H9 (cell line): ENCODE measurements at places on chromosomes 7 and 10. TPM values are rescaled to one million over a fixed set of nuclear protein-coding genes. Genes with fewer than 3 reads are reported as not detected.
A peak's percentile ranks its signal among the peaks of the same experiment; 100 is the strongest.

GRCh38 chr7:37592366-37592765 is 91.2 kb upstream of the GPR141 start:
- no peak for DNase-seq

GRCh38 chr7:31104361-31105255 is 52.5 kb downstream of the ADCYAP1R1 start:
- peak; percentile 10 for DNase-seq

Gene GUSB
- 62.0 and 63.4 TPM in 2 replicates for total RNA-seq

DNA sequence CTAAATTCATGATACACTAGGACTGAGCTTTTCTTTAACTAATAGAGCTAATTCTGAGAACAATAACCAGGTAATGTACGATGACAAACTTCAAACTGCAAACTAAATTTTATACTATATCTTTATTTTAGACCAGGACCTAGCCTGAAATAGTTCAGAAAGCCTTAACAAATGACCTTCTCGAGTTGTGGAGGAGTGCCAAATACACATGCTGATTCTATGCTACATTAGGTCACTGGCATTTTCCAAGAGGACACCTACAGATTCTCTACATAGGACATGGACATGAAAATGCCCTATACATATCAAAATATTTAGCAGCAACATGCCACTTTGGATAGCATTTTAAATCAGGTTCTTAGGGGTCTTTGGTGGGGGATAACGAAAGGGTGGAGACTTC is 44.0 kb upstream of the LRRTM3 start:
- DNase-seq: no peak

DNA sequence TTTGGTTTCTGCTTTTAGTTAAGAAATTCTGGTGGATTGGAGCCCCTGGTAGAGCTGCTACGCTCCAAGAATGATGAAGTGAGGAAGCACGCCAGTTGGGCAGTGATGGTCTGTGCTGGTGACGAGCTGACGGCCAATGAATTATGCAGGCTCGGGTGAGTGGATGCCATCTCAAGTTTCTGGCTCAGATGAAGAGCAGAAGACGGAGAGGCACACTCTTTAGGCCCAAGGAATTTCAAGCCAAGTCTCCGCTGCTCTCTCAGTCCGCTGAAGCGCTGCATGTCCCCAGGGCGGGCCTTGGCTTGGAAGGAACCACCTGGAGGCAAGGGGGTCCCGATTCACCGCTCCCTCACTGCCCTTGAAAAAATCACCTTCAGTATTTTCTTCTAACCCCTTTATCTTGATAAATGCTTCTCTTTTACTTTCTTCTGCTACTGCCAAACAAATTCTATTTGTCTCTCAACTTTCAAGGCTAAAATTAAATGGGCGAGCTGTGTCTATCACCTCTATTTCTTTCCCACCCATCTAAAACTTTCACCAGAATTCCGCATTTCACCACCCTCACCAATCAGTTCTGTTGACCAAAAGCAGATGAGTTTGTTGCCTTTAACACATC is 74.2 kb downstream of the ARMC3 start:
- peak; percentile 61 for DNase-seq

- DNase-seq: no peak
These were observed 144.7 kb downstream of the PFKFB3 start for GRCh38 chr10:6347391-6347951.

- DNase-seq: no peak
These were observed 643.3 kb upstream of the SORCS1 start for GRCh38 chr10:107807836-107808235.

DNA sequence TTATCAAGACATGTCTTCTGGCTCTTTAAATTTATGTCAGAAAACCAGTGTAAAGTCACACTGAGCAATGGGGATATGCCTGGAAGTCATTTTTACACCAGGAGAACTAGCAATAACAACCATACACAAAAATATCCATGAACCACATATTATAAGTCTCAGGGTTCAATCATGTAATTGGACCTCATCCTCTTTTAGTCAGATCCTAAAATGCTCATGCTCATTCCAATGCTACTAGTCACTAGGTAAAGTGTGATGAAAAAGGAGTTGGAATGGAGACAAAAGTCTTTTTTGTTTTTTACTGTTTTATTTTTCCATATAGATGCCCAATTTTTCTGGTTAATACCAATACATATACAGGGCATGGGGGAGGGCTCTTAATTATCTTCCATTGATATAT is 306.1 kb downstream of the DGKB start:
- no peak for DNase-seq

DNA sequence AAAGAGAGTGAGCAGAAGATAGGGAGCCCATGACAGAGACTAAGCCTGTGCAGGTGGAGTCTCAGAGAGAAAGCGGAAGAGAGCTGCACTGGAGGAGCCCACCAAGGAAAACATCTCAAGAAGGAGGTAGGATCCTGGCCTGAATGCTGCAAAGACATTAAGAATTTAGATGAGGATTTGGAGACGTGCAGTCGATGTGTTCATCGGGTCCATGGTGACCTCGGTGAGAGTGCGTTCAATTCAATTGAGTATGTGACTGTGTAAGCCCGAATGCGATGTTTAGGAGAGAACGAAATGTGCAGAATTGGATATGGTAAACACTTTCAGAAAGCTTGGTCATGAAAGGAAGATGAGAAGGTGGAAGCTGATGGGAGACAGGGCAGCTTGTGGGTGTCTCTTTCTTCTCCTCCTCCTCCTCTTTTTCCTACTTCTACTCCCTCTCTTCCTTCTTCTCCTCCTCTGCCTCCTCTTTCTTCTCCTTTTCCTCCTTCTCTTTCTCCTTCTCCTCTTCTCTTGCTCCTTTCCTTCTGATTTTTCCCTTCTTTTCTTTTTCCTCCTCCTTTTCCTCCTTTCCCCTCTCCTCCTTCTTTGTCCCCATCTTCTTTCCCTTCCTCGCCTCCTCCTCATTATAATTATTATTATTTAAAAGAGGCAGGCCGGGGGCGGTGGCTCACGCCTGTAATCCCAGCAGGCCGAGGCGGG is 276.0 kb downstream of the RPS24 start:
- no peak for DNase-seq

GRCh38 chr10:12397941-12398340 is 48.6 kb downstream of the CAMK1D start:
- no peak for DNase-seq

DNA sequence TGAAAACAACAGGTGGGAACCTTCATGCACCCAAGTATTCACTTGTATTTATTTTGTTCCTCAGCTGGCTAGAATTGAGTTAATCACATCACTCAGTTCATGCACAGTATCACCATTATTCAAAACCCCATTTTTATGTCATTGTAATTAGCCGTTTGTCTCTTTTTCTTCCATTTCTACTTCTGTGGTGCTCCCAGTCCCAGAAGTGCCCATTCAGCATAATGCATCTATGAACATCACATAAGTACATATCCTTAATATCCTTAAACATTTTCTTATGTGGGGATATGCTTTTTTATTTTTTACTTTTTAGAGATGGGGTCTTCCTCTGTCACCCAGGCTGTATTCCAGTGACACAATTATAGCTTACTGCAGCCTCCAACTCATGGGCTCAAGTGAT is 510.9 kb upstream of the MGMT start:
- no peak for DNase-seq

- DNase-seq: no peak
These were observed 1.0 kb upstream of the LRRTM3 start for GRCh38 chr10:66924674-66925345.

DNA sequence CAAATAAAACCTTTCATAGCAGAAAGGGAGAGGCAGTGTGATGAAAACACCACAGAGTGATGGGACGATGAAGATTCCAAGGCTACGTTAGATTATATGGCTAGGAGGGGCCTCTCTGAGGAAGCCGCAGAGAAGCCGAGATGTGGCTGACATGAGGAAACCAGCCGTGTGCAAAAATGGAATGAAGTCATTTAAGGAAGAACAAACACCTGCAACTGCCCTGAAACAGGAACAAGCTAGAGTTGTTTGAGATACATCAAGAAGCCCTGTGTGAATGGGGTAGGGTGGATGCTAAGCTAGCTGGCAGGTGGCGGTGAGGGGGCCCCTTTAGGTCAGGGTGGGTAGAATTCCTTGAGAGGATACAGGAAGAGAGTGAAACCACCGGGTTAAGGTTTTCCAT is 129.5 kb downstream of the KLF6 start:
- no peak for DNase-seq

GRCh38 chr10:128147669-128148068 is 21.4 kb upstream of the MKI67 start:
- no peak for DNase-seq

DNA sequence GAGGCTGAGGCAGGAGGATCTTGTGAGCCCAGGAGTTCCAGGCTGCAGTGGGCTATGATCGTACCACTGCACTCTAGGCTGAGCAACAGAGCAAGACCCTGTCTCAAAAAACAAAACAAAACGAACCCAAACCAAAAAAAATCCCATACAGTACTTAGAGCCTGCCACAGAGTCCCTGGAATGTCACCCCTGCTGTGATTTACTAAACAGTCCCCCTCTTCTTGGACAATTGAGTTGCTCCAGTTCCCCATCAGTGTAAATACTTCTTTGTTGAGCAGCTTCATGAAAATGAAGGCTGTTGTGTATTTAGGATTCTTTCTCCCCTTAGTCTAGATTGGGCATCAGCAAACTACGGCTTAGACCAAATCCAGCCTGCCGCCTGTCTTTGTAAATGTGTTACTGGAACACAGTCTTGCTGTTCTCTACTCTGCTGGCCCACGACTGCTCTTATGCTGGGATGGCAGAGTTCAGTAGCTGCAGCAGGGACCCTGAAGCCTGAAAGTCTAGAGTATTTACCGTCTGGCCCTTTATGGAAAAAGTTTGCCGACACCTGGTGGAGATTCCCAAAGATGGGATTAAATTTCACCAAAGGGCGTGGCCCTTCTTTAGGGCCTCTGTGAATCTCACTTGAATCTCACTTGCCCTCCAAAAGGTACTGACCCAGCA is 57.8 kb downstream of the PALD1 start:
- no peak for DNase-seq

DNA sequence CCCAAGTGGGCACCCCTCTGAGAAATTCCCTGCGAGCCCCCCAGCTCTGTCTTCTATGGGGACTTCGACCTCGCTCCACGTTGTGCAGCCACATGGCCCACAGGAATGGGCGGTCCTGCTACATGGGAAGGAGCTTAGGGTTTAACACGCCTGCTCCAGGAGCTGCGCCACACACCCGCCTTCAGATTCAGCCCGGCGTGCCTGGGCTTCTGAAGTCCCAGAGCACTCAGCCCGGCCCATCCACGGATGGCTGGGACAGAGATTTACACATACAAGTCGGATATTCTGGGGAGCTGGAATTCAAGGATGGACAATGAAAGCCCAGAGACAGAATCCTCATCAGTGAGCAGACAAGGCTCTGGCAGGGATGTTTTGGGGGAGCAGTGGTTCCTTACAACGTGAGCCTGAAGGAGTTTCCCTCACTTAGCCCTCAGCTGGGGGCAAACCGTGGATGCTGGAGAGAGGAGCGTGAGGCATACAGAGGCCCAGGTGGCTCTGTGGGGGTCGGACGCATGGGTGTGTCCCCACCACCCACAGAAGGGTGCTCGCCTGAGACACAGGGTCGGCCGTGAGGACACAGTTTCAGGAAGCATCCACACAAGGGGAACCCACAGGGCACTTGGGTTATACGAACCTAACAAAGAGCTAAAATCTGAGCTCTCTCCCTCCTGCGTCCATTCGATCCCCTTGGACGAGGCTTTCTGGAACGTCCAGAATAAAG is 372.9 kb downstream of the DNAJB6 start:
- peak; percentile 24 for DNase-seq

GRCh38 chr7:116285252-116285651 is 74.9 kb downstream of the TES start:
- DNase-seq: no peak

- no peak for DNase-seq
These were observed 43.8 kb downstream of the STK17A start for GRCh38 chr7:43626695-43627094.

- no peak for DNase-seq
These were observed 92.9 kb downstream of the CPED1 start for GRCh38 chr7:121081327-121081936.

- DNase-seq: peak; percentile 46
These were observed 9.4 kb upstream of the HPS1 start for GRCh38 chr10:98456043-98456570.

- DNase-seq: no peak
These were observed 199.2 kb downstream of the JCAD start for GRCh38 chr10:29860166-29860565.

DNA sequence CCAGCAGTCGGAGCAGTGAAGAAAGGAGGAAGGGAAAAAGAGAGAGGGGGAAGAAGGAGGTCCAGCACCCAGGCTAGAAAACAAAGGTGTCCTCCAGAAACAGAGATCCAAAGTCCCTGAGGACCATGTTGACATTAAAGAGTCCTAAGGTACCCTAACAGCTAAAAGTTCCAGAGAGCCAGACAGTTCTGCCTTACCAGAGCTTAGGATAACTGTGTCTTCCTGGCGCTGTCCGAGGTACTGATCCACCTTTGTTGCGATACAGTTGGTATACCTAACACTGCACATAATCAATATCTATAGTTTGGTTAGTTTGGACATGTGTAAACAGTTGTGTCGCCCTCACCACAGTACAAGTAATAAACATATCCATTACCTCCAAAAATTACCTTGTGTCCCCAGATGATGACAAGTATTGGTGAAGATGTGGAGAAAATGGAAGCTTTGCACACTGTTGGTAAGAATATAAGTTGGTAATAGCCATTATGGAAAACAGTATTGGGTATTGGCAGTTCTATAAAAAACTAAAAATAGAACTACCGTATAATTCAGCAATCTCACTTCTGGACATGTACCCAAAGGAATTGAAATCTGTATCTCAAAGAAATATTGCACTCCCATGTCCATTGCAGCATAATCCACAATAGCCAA is 59.8 kb downstream of the GRID1 start:
- no peak for DNase-seq

DNA sequence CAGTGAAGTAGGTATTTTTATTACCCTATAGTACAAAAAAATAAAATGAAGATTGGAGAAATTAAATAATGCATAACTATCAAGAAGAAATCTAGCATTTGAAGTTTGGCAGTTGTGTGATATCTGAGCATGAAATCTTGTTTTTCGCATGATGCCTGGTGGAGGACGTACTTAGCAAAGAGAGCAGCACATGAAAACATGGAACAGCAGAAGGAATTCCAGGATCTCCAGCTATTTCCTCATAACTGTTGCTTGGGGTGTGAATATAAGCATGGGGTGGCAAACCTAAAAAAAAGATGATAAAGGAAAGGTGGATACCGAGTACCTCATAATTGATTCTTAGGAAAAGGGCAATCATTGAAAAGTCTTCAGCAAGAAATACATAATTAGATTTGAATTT is 174.3 kb upstream of the FAM3C start:
- DNase-seq: no peak

DNA sequence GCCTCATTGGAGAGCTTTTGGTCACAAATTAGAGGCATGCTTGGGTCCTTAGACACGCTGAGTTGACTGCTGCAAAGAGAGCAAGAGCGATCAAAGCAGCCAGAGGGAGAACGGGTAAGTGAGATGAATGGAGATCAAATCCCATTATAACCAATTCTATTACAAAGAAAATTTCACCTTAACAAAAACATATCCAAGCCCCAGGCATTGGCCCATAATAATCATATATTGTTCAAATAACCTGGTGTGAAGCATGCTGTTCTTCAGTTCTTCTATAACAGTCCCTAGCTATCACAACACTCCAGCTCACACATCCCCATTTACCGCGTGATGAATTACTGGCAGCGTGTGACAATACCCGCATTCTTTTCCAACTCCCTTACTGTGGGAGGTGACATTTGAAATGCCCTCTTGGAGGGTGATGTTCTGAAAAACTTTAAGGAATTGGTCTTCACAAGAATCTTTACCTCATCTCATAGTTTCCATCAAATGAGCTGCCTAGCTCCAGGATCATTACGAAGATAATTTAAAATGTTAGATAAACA is 156.1 kb upstream of the PLXNA4 start:
- DNase-seq: no peak

Gene PSMC2
- total RNA-seq: 126 and 128 TPM in 2 replicates

GRCh38 chr7:134037991-134038390 is 89.1 kb upstream of the LRGUK start:
- DNase-seq: no peak

Gene CACNB2
- 1.3 and 2.6 TPM in 2 replicates for total RNA-seq
